ENCODE measurements at places on chromosomes 1 and 21. TPM values are rescaled to one million over a fixed set of nuclear protein-coding genes. Genes with fewer than 3 reads are reported as not detected.

Gene NPHS2
- not detected for polyA plus RNA-seq

Gene TRPM2
- polyA plus RNA-seq: 0.43 TPM

Gene NEXN
- 1.0 TPM for polyA plus RNA-seq

Gene CHIA
- polyA plus RNA-seq: 0.06 TPM

Gene UBE4B
- polyA plus RNA-seq: 7.5 TPM

Data from liver (tissue), 10 donors.